NCI-H2171 treated with DMSO at 0.1 percent for 48 hours (cell line): ENCODE measurements at places on chromosomes 11 and 22.

DNA sequence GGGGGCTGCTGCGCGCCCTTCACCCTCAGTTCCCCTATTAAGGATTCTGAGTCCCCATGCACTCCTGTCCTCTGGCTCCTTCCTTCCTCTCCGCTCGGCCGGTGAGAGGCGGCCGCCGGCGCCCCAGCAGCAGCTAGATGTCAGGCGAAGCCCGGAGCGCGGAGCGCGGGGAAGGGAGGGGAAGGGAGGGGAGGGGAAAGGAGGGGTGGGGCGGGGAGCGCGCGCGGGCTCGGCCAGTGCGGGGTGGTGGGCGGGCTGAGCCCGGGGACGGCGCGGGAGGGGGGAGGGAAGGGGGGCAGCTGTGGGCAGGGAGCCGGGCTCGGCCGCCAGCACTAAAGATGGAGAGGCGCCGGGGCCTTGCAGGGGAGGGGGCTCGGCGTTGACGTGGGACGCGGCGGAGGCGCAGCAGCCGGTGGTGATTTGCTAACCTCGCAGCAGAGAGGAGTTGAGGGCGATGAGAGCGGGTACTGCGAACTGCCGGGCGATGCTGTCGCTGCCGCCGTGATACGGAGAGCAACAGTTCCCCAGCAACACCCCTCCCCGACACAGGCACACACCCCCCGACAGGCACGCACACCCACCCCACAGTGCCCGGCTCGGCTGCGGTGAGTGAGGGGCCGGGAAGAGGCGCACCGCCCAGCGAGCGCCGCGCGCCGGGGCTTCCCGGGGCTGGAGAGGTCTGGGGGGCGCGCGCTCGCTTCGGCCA, at the start of gene ZBTB16:
TSS of gene ZBTB16 (plus strand) at position 434 of the 706 bp plus-strand sequence. CDS start 3,590 bp downstream, outside the sequence.
- peak; percentile 64 for DNase-seq

GRCh38 chr22:27564806-27565205, 236.8 kb downstream of the MN1 start:
- DNase-seq = no peak

GRCh38 chr11:101974771-101975170, 58.4 kb upstream of the ANGPTL5 start:
- DNase-seq = no peak

DNA sequence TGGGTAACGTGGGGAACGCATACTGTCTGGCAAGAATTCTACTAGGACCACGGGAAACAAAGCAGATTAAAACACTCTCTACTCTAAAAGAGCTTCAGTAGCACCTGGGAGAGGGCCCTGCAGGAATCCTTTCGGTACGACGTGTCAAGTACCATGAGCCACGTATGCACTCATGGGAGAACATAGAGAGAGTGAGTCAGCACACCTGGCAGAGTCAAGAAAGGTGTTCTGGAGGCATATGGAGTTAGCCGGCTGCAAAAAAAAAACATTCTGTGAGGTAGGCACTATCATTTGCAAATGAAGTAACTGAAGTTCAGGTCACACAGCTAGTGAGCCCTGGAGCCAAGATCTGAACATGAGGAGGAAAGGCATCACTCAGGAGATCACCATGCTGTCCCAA, 71.1 kb upstream of the BID start:
- DNase-seq = peak; percentile 87

DNA sequence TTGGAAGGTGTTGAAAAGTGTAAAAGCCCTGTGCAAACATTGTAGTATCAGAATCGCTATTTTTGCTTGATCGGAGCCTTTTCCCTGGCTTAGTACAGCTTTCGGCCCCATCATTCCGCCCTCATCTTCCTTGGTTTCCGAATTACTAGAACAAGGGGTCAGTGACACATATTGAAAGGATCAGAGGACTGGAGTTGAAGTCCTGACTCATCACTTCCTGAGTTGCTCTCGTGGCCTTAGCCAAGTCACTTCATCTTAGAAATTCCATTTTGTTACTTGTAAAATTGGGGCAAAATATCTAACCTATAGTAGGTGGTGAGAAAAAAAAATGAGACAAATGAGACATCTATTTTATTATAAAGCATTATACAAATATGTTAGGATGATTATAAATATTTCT, 375.0 kb downstream of the NTM start:
- no peak for DNase-seq

- no peak for DNase-seq
Observed at GRCh38 chr11:129457321-129457720, 81.7 kb downstream of the BARX2 start.

DNA sequence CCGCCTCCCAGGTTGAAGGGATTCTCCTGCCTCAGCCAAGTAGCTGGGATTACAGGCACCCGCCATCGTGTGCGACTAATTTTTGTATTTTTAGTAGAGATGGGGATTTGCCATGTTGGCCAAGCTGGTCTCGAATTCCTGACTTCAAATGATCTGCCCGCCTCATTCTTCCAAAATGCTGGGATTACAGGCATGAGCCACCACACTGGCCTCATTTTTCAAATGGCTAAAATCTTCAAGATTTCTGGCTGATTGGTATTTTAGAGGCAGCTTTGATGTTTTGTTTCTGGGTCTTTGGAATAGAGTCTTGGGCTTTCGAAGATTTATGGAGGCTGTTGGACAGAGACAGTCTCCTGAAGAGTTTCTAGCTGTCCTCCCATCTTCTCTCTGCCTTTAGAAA, 5.8 kb upstream of the SLC3A2 start:
- no peak for DNase-seq

DNA sequence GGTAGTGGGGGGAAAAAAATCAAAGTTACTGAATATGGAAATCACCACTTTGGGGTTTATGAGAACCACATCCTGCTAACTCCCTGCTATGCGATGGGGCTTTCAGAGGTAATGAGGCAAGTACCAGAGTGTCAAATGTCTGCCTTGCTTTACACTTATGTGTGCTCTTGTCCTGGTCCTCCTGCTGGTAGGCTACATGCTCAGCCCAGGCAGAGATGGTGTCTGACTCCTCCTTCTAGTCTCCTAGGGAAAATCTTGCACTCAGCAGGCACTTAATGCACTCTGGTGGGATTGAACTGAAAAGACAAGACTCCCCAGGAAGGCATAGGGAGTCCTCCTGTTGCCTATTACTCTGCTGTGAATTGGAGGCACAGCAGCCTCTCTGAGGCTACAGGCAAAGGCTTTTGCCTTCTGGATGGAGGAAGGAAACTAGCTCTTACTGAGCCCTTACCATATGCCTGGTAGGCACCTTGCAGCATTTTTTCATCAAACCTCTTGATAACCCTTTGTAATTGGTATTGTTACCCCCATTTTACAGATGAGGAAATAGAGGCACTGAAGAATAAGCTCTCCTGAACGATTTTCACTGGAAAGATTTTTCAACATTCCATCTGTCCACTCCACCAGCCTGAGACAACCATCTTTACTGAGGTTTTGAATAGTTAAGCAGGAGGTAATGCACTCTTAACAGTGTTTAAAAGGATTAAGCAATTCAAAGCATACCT, 132.1 kb upstream of the PAX6 start:
- peak; percentile 61 for DNase-seq

DNA sequence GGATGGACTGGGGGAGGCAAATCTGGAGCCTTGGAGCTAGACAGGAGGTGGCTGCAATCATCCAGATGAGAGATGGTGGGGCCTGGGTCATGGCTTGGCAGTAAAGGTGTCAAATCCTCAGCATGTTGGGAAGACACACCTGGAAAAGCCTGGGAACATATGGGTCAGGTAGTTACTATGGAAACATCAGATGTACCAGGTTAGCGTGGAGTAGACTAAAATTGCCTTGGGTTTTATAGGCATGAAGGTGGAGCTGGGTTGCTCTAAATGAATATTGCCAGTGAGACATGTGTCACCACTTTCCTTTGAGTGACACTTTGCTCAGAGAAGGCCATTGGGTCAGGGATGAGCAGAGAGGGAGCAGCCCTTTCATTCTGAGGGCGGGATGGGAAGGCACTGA, 473.7 kb downstream of the TBC1D22A start:
- peak; percentile 58 for DNase-seq

DNA sequence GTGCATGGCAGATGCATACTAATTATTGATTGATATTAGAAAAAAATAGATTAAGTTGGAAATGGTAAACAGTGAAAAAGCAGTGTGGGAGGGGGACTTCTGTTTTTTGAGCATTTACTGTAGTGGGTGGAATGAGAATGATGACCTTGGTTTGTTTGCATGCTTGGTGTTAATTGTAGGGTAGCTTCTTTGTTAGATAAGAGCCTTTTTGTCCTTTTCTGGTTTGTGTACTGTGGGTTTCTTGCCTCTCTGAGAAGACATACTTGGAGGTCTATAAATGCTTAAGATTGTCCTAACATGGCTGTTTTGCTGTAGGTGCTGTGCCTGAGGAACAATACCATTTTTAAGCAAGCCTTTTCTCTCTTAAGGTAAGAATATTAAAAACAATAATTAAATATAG, 17.0 kb downstream of the MRPL48 start:
- DNase-seq = no peak

- no peak for DNase-seq
Observed at GRCh38 chr11:35714882-35715627, 52.5 kb downstream of the TRIM44 start.

DNA sequence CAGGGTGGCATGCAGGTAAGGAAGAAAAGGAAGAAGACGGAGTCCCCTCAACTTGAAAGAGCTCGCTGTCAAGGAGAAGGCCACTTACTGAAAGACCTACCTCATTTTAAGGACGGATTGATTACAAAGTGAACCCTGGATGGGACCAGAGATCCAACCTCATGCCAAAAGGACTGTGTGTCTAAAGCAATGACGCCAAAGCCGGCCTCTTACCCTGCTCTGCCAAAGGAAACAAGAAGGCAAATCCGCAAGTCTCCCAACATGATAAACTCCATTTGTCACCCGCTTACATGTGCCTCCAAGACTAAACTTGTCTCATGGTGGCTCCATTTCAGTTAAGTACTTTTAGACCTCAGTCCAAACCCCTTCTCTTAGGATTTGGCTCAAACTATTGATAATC, 148.7 kb upstream of the MTMR2 start:
- no peak for DNase-seq

DNA sequence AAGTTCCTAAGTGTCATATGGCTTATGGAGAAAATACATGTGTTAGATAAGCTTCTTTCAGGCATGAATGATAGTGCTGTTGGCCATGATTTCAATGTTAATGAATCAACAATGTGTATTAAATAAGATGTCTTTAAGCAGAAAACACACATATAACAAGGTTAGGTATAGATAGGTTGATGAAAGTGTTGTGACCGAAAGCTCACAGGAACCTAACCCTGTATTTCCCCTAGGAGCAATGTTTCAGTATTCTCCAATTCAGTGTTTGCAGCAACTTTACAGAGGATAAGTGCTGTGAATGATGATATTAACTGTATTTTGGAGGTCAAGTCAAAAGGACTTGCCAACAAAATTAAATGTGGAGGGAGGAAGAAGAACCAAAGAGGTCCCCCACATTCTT, 82.8 kb upstream of the PRDM11 start:
- DNase-seq = no peak

DNA sequence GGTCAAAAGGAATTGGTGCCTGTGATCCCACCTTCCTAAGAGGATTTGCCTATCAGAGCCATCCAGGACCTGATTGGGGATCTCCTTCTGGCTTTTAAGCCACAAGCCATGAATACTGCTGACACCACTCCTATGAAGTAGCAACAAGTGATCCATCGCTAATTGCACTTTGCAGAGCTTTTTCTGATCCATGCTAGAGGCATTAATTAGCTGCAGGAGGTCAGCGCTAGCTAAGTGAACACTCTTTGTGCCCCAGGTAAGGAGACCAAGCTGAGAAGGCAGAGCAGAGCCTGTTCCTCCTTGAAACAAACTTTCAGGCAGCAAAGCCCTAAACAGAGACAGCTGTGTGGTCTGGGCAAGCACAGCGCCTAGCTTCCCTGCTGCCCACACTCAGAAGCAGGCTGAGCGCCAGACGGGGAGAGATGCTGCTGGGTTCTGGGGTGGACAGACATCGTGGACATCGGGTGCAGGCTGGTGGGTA, 122.2 kb downstream of the ABTB2 start:
- no peak for DNase-seq

DNA sequence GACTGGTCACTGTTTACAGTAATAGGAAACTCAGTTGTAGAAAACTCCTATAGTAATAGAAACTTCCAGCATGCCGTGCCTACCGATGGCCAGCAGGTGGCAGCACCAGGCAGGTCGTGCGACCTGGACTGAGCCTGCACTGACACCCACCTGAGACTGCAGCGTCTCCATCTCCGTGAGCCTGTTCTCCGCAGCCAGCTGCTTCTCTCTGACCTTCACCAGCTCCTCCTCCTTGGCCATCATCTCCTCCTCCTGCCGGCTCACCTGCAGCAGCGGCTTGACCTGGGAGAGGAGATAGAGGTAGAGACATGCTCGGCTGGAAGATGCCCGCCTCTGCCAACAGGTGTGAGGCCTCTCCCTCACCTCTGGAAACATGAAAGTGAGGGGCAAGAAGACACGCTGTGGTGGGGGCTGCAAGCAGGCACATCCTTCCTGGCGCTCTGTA, 48.5 kb downstream of the APOL1 start:
- peak; percentile 80 for DNase-seq

GRCh38 chr11:24575392-24575791, 78.5 kb downstream of the LUZP2 start:
- DNase-seq = no peak

- DNase-seq = no peak
Observed at GRCh38 chr11:42596576-42597145, 715.1 kb upstream of the API5 start.

GRCh38 chr11:76152086-76152681, 54.1 kb downstream of the WNT11 start:
- DNase-seq = no peak

DNA sequence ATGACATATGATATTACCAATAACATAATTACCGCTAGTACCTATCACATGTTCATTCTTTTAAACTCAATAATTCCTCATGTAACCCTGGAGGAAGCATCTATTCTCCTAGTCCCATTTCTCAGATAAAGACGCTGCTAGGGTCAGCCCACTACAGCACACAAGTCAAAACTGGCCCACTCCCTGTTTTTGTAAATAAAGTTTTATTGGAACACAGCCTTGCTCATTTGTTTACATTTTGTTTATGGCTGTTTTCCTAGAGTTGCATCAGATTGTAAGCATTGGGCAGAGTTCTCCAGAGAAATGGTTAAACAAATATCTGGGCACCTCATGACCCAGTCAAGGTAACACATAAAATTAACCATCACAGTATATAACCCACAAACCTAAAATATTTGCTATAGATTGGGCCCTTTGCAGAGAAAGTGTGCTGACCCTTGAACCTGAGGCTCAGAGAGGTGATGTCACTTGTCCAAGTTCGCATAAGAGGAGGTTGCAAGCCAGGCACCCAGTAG, 36.8 kb downstream of the MN1 start:
- DNase-seq = no peak

DNA sequence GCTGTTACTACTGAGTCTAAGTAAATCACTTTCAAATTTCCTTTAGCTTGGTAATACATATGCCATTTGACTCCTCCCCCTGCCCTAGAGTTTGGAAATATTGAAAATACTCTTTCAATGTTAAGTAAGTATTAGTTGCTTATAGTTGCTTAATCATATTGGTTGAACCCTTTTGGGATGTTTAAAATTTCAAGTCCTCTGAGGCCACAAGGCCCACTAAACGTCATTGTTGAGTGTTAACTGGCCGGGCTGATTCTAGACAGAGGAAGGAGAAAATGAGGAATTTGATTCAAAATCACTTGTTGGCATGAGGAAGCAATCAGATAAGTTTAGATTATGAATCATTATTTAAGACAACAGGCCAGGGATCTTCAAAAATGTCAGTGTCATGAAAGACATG, 8.5 kb downstream of the NAV2 start:
- no peak for DNase-seq

- DNase-seq = peak; percentile 36
Observed at GRCh38 chr11:17063171-17064002, 14.1 kb downstream of the RPS13 start.

- DNase-seq = no peak
Observed at GRCh38 chr11:131353766-131354165, 16.6 kb upstream of the NTM start.
